Left forelimb (tissue), 1 donor: ENCODE measurements at places on chromosomes 13 and 19.

- DNase-seq: no peak
Measured at GRCh38 chr19:35908973-35909683, 1.0 kb upstream of the TYROBP start.

DNA sequence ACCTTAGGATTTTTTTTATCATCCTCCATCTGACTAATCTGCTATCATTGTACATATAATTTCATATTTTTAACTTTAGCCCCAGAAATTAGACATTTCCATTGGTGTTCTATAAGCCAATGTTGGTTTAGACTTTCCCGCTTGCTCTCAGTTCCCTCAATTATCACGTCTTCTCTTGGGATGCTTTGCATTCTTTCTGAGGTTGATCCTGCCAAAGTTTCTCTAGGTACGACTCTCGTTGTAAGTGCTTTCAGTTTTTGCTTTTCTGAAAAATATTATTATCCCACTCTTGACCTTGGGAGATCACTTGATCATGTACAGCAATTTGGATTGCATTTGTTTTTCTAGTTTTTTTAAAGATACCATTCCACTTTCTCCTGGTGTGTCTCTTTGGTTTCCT is 270.2 kb downstream of the IRS2 start:
- no peak for DNase-seq

GRCh38 chr19:9872618-9873242 is 37.6 kb downstream of the PIN1 start:
- no peak for DNase-seq

- no peak for DNase-seq
Measured at GRCh38 chr13:100511466-100511865, 77.1 kb downstream of the GGACT start.
